Gastroesophageal sphincter (tissue), 4 donors: ENCODE measurements at places on chromosomes 5 and 9. TPM values are rescaled to one million over a fixed set of nuclear protein-coding genes. Genes with fewer than 3 reads are reported as not detected.

DNA sequence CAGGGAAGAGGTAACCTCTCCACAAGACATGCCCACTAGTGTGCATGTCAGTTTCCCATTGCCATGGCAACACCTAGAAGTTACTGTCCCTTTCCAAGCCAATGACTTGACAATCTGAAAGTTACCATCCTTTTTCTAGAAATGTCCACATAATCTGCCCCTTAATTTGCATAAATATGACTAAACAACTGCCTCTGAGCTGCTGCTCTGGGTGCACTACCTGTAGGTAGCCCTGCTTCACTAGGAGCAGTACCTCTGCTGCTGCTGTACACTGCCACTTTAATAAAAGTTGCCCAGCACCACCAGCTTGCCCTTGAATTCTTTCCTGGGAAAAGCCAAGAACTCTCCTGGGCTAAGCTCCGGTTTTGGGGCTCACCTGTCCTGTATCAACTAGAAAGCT, 392.4 kb downstream of the NTRK2 start:
- ATAC-seq: no peak

GRCh38 chr9:107571148-107571547, 81.6 kb upstream of the KLF4 start:
- no peak for ATAC-seq

DNA sequence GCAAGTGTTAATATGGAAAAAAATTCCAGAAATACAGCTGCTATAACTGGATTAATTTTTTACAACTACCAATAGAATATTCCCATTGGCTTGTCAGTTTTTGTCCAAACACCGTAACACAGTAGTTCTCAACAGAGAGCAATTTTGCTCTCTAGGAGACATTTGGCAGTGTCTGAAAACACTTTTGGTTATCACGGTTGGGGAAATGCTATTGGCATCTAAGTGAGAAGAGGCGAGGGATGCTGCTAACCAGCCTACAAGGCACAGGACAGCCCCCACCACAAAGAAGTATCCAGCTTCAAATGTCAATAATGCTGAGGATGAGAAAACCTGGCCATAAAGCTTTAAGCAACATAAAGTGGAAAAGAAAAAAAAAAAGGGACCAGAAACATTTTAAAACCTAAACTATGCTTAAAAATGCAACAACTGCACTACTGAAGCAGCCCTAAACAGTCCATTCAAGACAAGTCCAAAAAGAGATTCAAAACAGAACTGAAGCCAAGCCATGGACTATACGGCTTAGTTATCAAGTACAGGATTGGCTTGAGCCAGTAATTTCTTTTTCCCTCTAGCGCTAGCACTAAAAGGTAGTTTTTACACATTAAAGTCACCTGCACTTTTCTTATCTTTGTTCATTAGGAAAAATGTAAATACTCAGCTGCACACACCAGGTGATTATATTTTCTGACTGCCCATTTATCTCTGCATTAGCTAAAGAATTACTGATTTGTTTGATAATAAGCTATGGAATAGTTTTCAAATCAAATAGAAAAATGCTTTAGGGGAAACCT, 83.9 kb downstream of the NR3C1 start:
- no peak for ATAC-seq

Gene OGN
- total RNA-seq: 32.4 TPM

Gene C5orf58
- total RNA-seq: not detected
